Ovary (tissue), 10 donors: ENCODE measurements at places on chromosomes 16 and 17. TPM values are rescaled to one million over a fixed set of nuclear protein-coding genes. Genes with fewer than 3 reads are reported as not detected.

DNA sequence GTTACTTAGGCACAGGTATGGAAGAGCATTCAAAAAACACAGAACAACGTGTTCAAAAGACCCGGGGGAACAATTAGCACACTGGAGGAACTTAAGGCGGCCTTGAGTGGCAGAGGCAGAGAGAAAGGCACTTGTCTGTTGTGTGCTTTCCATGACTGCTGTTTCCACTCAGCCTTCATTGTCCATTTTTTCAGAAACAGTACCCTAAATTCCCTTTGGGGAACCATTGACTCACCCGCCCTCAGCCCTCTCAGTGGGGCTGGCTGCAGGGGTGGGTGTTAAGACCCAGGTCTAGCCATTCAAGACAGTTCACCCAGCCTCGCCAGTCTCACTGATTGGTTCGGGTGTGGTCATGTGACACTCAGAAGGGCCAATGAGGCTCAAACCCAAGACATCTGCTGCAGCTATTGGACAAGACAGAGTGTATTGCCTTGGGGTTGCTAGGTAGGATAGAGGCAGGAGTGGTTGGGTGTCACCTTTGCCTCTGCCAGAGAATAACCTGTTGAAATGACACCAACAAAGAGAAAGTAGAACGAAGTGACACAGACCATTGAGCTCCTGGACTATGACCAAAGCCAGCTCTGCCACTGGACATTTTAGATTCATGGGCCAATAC, 19.6 kb upstream of the CEP20 start:
- no peaks in the 10 kb centered on the region for H3K36me3 ChIP-seq
- H3K27me3 ChIP-seq = no peaks in the 10 kb centered on the region
- no peak overlapping the region for H3K4me3 ChIP-seq
- no peak for DNase-seq
- H3K4me1 ChIP-seq = no peaks in the 10 kb centered on the region

GRCh38 chr17:57286399-57287105, 30.2 kb downstream of the MSI2 start:
- H3K27ac ChIP-seq = peak overlapping the region; percentile 84
- H3K4me1 ChIP-seq = peaks cover 38% of the 10 kb centered on the region
- no peak for DNase-seq
- no peaks in the 10 kb centered on the region for H3K27me3 ChIP-seq
- H3K36me3 ChIP-seq = no peaks in the 10 kb centered on the region
- no peak overlapping the region for H3K4me3 ChIP-seq

DNA sequence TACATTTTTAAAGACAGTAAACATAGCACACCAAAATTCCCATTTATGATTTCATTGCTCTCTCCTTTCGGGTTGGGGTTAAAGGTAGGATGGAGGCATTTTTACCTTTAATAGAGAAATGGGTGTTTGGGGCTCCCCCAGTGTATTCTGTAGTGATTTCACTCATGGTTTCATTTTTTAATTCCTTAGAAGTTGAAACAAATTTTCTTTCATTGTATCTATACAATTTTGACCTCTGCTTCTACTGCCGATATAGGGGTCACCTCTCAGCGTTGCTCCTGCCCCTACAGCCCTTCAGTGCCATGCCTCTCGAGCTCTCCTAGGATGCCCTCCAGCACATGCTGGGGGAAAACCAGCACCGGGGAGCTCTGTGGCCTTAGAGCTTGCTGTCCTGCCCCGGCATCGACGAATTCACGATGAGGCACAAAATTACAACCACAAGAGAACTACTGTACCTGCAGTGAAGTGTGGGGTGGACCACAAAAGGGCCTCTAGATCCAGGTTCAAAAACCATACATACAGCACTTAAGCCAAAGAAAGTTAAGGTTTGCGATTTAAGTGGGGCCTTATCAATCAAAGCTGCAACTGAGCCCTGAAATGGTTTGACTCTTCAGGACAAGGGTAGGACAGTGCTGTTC, 39.3 kb downstream of the LITAFD start:
- no peak for DNase-seq
- no peak overlapping the region for H3K4me3 ChIP-seq
- no peak overlapping the region for H3K27ac ChIP-seq
- no peaks in the 10 kb centered on the region for H3K4me1 ChIP-seq

DNA sequence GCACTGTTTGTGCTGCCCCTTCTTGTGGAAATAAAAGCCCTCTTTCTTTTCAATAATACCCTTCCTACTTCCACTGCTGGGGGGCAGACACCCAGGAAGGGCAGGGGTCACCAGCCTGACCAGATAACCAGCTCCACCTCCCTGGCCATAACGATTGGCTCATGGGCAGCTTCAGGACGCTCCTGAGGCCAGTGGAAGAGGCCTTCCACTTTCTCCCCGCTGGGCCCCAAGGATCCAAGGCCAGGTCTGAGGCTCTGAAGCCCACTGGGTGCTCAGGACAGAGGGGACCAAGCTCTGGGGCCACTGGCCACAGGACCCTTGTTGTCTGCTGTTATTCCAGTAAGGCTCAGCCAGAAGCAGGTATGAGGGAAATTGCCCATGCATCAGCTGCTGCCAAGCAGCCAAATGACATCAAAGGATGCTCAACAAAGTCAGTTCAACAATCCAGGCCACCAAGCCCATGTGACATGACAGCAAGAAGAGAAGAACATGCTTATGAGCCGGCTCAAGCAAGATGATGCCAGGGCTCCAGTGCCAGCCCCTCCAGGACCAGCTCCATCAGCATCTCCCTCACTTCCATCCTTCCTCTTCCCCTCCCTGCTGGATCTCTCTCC, 238.8 kb downstream of the ZNF423 start:
- peaks cover 20% of the 10 kb centered on the region for H3K4me1 ChIP-seq
- no peaks in the 10 kb centered on the region for H3K36me3 ChIP-seq
- no peaks in the 10 kb centered on the region for H3K27me3 ChIP-seq
- peak overlapping the region; percentile 22 for H3K27ac ChIP-seq

- H3K4me1 ChIP-seq = peaks cover 3% of the 10 kb centered on the region
- no peaks in the 10 kb centered on the region for H3K27me3 ChIP-seq
- no peak for DNase-seq
- H3K27ac ChIP-seq = no peak overlapping the region
Measured at GRCh38 chr16:56771558-56772279, 41.8 kb downstream of the NUP93 start.

GRCh38 chr16:78034530-78034929, 12.2 kb downstream of the CLEC3A start:
- H3K4me1 ChIP-seq = no peaks in the 10 kb centered on the region
- H3K27me3 ChIP-seq = no peaks in the 10 kb centered on the region
- H3K27ac ChIP-seq = no peak overlapping the region
- DNase-seq = no peak
- H3K4me3 ChIP-seq = no peak overlapping the region

GRCh38 chr16:70470927-70471341, 16.5 kb downstream of the FCSK start:
- no peak overlapping the region for H3K27ac ChIP-seq

DNA sequence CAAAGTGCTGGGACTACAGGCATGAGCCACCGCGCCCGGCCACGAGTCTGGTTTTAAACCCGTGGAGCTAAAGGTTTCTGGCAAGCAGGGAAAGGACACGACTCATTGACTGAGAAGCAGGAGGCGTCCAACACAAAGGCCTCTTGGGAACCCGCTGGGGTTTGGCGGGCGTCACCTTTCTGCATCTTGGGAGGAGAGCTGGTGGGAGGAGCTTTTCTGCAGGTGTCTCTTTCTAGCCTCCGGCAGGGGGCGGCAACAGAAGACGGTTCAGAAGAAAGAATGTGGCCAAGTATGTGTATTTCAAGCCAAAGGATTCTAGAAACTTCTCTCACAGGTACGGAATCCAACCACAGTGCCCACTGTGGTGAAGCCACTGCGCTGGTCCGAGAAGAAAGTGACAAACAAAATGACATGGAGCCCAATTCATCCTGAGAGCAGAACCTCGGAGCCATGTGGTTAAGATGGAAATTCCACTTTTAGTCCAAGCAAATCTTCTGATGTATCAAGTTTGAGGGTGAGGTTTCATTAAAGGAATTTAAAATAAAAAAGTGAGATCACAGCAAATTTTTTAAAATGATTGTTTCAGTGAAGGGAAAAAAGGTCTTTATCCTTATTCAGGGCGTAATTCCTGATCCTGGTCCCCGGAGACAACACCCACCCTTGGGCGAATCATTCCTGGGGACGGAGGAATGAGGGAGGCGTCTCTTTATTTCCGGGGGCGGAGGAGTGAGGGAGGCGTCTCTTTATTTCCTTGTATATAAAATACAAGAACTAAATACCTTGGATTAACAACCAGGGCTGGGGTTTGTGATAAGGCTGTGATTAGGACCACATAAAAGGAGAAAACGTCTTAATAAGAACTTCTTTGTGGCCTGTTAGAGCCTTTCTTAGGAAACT, 97.6 kb downstream of the MRM3 start:
- H3K4me1 ChIP-seq = peaks cover 18% of the 10 kb centered on the region
- no peaks in the 10 kb centered on the region for H3K36me3 ChIP-seq
- no peak overlapping the region for H3K4me3 ChIP-seq

- DNase-seq = no peak
- no peaks in the 10 kb centered on the region for H3K36me3 ChIP-seq
- no peaks in the 10 kb centered on the region for H3K27me3 ChIP-seq
- no peak overlapping the region for H3K27ac ChIP-seq
- H3K4me3 ChIP-seq = no peak overlapping the region
- no peaks in the 10 kb centered on the region for H3K4me1 ChIP-seq
Measured at GRCh38 chr17:49235896-49236295, 5.3 kb upstream of the PHOSPHO1 start.

- no peaks in the 10 kb centered on the region for H3K27me3 ChIP-seq
- no peak overlapping the region for H3K4me3 ChIP-seq
- no peaks in the 10 kb centered on the region for H3K36me3 ChIP-seq
- H3K27ac ChIP-seq = no peak overlapping the region
- no peaks in the 10 kb centered on the region for H3K4me1 ChIP-seq
Measured at GRCh38 chr16:69544088-69544487, 21.7 kb upstream of the NFAT5 start.

DNA sequence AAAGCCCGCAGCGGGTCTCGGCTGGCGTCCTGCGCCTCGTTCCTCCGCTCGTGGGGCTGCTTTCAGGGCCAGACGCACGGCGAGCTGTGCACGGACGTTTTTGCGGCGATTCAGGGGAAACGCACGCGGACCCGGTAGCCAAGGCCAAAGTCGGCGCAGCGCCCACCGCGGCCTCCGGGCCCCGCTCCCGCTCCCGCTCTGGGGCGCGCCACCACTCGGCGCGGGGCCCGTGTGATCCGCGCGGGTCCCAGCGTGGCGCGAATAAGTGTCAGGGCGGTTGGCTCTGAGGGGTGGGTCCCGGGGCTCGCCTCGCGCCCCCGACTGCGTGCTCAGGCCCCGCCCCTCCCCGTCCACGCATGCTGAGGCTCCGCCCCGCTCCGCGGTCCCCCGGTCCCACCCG, 694 bp upstream of the TBCD start:
- no peaks in the 10 kb centered on the region for H3K27me3 ChIP-seq
- peak overlapping the region; percentile 90 for H3K4me3 ChIP-seq
- no peaks in the 10 kb centered on the region for H3K36me3 ChIP-seq
- peak overlapping the region; percentile 90 for H3K27ac ChIP-seq
- no peak for DNase-seq

DNA sequence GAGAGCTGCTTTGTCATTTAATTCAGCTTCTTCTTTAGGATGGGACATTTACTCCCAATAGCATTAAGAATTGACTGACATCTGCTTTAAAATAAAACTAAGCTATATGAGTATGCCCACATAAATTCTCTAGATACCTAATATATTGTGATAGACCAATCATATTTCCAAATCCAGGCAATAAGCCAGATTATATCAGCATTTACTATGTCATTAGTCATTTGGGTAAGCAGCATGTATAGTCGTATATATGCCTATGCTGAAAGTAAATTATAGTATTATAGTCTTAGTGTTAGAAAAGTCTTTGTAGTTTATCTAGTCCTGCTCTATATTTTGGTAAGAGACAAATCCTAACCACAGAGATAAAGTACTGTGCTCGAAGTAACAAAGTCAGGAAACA, 958.1 kb downstream of the KCNJ2 start:
- DNase-seq = no peak
- no peak overlapping the region for H3K27ac ChIP-seq
- no peaks in the 10 kb centered on the region for H3K27me3 ChIP-seq
- H3K4me1 ChIP-seq = no peaks in the 10 kb centered on the region

KRTAP17-1 gene
- not detected for total RNA-seq

TPSB2 gene
- total RNA-seq = 7.4 TPM

CCDC78 gene
- total RNA-seq = 6.0 TPM

CMTM4 gene
- total RNA-seq = 16.9 TPM

NSF gene
- 25.2 TPM for total RNA-seq

ZNF688 gene
- 11.2 TPM for total RNA-seq
